Activated T-cell treated with anti-CD3 and anti-CD28 coated beads, Interleukin-2, amount 50 U/mL, for 24 hours (primary cell): ENCODE measurements at places on chromosomes 16 and 17.

DNA sequence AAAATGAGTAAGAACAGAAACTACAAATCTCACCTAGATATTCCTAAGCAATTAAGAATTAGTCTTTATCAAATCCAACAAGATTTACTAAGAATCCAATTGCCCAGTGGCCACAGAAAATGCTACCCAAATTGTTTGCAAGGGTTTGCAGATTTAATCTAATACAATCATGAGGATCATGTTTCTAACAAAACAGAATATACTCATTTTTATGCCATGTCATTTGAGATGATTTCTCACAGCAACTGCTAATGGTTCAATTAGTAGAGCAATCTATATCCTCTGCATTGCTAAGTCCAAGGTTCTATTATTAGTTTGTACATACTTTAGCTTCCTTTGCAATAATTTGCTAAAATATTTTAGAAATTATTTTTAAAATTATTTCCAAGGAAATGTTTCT lies 41.2 kb downstream of the HELZ start:
- H3K36me3 ChIP-seq: peaks cover 61% of the 10 kb centered on the region
- no peak for DNase-seq
- no peak overlapping the region for H3K4me3 ChIP-seq
- H3K4me1 ChIP-seq: peaks cover 16% of the 10 kb centered on the region
- H3K27me3 ChIP-seq: no peaks in the 10 kb centered on the region

DNA sequence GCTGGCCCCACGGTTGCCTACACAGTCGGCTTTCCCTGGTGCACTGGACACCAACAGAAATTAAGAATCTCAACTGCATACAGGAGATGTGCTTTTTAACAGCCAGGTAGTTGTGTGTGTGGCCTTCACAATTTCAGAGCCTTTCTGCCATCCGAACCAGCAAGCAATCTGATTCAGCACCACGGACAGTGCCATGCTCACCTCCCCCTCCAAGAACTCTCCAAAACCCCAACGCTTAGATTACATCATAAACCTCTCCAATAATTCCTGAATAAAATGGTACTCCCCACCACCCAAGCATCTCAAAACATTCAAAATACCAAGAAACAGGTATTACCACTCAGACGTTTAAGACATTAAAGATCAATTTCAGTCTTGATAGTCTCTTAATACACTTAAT lies 31.8 kb downstream of the USP7 start:
- H3K36me3 ChIP-seq: peaks cover 43% of the 10 kb centered on the region
- peak overlapping the region; percentile 7 for H3K27ac ChIP-seq
- peaks cover 78% of the 10 kb centered on the region for H3K4me1 ChIP-seq
- DNase-seq: peak; percentile 57
- H3K27me3 ChIP-seq: no peaks in the 10 kb centered on the region
- H3K4me3 ChIP-seq: no peak overlapping the region

- H3K4me3 ChIP-seq: no peak overlapping the region
- H3K27ac ChIP-seq: no peak overlapping the region
- DNase-seq: no peak
- peaks cover 20% of the 10 kb centered on the region for H3K36me3 ChIP-seq
Observed at GRCh38 chr17:72772331-72772821, 320.1 kb downstream of the SLC39A11 start.

DNA sequence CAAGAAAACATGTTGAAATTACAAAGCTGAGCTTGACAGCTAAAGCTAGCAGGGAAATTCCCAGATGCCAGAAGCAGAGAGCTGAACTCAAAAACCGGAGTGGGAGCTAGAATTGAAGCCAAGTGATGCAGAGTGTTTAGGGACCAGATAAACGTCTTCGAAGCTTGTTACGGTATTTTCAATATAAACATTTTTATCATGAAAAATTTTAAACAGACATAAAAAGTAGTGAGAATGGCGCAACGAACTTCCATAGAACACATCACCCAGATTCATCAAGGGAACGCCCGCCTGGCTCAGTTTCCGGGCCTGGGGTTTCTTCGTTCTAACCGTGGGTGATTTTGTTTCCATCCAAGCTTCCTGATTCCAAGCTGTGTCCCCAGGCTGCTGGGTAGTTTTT lies 18.1 kb downstream of the SPNS2 start:
- no peaks in the 10 kb centered on the region for H3K27me3 ChIP-seq
- H3K27ac ChIP-seq: no peak overlapping the region
- H3K4me3 ChIP-seq: no peak overlapping the region
- no peaks in the 10 kb centered on the region for H3K4me1 ChIP-seq
- DNase-seq: no peak

DNA sequence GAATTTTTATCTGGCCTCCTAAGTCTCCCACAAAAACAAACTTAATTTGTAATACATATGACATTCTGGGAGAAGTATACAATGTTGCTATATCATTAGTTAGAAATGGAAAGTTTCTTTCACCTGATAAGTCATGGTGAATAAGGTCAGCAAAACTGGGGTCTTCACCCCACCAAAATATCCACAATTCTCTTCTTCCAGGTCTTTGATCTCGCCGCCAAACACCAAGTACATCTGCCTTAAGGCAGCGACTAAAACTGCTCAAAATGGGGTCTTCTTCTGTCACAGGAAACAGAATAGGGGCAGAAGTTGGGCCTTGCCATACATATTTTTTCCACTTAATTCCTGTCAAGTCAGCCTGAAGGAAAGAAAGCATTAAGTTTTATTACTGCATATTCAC lies 2.1 kb downstream of the MED13 start:
- peaks cover 51% of the 10 kb centered on the region for H3K4me1 ChIP-seq
- peak overlapping the region; percentile 94 for H3K27ac ChIP-seq
- H3K27me3 ChIP-seq: no peaks in the 10 kb centered on the region
- H3K4me3 ChIP-seq: peak overlapping the region; percentile 88
- peaks cover 64% of the 10 kb centered on the region for H3K36me3 ChIP-seq

GRCh38 chr17:16927641-16928321 lies 44.1 kb downstream of the TNFRSF13B start:
- no peak for DNase-seq
- no peak overlapping the region for H3K27ac ChIP-seq
- H3K4me3 ChIP-seq: no peak overlapping the region
- no peaks in the 10 kb centered on the region for H3K27me3 ChIP-seq
- H3K4me1 ChIP-seq: peaks cover 7% of the 10 kb centered on the region

- peak; percentile 26 for DNase-seq
- peaks cover 17% of the 10 kb centered on the region for H3K4me1 ChIP-seq
- peaks cover 96% of the 10 kb centered on the region for H3K36me3 ChIP-seq
- no peaks in the 10 kb centered on the region for H3K27me3 ChIP-seq
- no peak overlapping the region for H3K4me3 ChIP-seq
Observed at GRCh38 chr16:69319826-69320739, 8.9 kb downstream of the VPS4A start.

DNA sequence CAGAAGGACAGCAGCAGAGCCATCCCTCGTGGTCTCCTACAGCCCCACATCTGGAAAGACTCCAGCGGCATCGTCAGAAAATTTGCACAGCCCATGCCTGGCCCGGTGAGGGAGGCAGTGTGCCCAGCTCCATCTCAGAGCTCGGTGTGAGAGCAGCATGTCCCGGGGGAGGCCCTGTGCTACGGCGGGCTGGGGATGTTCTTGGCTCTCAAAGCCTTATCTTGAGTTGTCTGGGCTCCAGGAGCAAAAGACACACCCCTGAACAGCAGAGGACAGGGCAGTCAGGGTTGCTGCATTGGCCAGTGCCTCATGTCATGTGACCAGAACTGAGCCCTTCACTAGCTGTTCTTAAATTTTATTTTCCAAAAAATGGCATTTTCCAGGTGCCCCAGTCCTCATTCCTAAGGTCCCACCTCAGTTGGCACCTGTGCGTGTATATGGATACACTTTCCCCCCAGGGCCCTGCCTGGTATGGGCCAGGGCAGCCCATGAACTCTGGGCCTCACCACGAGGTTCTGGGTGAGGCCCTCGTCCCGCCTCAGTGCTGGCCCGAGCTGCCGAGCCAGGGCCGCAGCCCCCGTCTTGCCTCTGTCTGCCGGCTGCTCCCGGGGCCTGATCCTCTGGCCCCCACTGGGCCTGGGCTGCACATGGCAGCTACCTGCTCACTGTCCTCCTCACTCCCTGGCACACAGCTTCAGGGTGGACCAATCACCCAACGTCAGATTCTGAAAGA lies 3.0 kb downstream of the NUDT16L1 start:
- peak overlapping the region; percentile 84 for H3K27ac ChIP-seq
- DNase-seq: no peak
- peaks cover 59% of the 10 kb centered on the region for H3K36me3 ChIP-seq
- H3K4me1 ChIP-seq: peaks cover 38% of the 10 kb centered on the region
- H3K27me3 ChIP-seq: no peaks in the 10 kb centered on the region

DNA sequence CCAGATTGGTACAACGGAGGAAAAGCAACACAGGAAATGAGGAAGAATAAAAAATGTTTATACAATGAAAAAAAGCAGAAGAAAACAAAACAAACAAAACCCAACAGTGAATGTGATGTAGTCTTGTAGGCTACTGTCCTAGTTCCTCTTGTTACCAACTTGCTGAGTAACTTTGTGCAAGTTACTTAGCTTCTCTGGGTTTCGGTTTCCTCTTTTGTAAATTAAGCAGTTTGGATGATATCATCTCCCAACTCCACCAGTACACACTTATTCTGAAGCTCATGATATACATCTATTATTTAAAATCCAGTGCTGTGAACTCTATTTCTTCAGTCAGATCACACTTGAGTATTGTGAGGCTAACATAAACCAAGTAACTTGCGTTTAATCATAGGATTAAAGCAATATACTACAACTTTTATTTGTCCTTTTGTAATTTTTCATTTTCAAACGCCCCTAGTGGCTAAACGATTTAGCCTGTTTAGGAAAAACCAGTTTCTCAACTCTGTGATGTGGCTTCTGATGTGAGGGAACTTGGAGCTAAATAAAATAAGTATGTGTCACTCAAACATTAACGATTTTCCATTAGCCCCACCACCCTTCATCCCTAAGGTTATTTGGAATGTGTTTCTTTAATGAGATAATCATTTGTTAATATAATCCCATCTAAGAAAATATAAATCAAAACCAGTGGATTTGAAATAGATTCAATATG lies 1.4 kb upstream of the UNK start:
- H3K36me3 ChIP-seq: peaks cover 37% of the 10 kb centered on the region
- no peak for DNase-seq
- no peaks in the 10 kb centered on the region for H3K27me3 ChIP-seq
- peak overlapping the region; percentile 99 for H3K27ac ChIP-seq

- peaks cover 2% of the 10 kb centered on the region for H3K4me1 ChIP-seq
- no peak overlapping the region for H3K27ac ChIP-seq
- H3K36me3 ChIP-seq: no peaks in the 10 kb centered on the region
- H3K27me3 ChIP-seq: no peaks in the 10 kb centered on the region
- no peak for DNase-seq
Observed at GRCh38 chr17:10087355-10087754, 111.1 kb downstream of the GAS7 start.

DNA sequence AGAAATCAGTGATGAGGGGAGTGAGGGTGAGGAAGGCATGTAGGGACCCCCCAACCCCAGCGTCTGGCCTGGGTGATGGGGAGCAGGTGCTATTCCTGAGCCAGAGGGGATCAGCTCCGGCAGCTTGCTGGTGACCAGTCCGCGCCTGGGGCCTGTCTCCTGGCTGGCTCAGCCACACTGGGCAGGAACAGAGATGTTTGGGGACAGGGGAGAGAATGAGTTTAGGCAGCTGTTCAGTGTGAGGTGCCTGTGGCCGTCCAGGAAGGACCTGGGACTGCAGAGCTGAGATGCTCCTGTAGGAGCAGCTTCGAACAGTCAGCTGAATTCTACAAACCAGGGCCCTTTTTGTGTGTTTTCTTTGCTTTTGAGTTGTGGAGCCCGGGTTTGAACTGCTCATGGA lies 23.2 kb upstream of the SPNS2 start:
- no peaks in the 10 kb centered on the region for H3K36me3 ChIP-seq
- peaks cover 4% of the 10 kb centered on the region for H3K4me1 ChIP-seq
- no peak overlapping the region for H3K4me3 ChIP-seq
- H3K27ac ChIP-seq: no peak overlapping the region
- no peaks in the 10 kb centered on the region for H3K27me3 ChIP-seq
- DNase-seq: no peak

DNA sequence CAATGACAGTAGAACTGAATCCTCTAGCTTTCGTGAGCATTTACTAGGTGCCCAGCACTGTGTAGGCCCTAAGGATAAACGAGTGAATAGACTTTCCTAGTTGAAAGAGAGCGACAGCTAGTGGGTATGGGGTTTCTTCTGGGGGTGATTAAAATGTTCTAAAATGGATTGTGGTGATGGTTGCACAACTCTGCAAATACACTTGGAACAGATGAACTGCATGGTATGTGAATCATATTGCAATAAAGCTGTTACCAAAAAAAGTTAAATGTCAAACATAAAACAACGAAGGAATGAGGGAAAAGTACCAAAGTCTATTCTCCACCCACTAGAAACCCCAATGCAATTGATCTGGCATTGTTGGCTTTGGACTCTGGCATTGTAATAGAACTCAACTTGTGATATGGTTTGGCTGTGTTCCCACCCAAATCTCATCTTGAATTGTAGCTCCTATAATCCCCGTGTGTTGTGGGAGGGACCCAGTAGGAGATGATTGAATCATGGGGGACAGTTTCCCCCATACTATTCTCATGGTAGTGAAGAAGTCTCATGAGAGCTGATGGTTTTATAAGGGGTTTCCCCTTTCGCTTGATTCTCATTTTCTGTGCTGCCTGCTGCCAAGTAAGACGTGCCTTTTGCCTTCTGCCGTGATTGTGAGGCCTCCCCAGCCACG lies 70.5 kb downstream of the MARF1 start:
- peaks cover 42% of the 10 kb centered on the region for H3K4me1 ChIP-seq
- H3K27ac ChIP-seq: peak overlapping the region; percentile 88
- H3K36me3 ChIP-seq: peaks cover 36% of the 10 kb centered on the region
- peak overlapping the region; percentile 38 for H3K4me3 ChIP-seq

DNA sequence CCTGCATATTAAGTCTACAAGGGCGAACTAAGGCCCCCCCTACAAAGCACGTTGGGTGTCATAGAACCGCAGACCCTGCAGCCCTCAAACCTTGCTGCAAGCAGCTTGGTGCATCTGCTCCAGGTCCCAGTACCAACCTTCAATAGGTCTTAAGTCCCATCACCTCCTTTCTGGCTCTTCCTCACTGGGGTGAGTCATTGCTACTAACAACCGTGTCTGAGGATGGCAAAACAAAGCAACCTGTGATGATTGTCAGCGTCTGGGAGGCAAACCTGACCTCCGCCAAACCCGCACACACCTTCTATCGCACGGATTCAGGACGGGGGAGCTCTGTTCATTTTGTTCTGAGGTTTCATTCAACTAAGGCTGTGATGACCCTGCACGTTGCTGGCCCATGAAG lies 138.9 kb downstream of the SLC39A11 start:
- no peaks in the 10 kb centered on the region for H3K36me3 ChIP-seq
- H3K4me3 ChIP-seq: no peak overlapping the region
- no peaks in the 10 kb centered on the region for H3K27me3 ChIP-seq
- H3K27ac ChIP-seq: no peak overlapping the region

- no peak for DNase-seq
- no peak overlapping the region for H3K4me3 ChIP-seq
- peaks cover 8% of the 10 kb centered on the region for H3K36me3 ChIP-seq
- H3K27ac ChIP-seq: no peak overlapping the region
- H3K27me3 ChIP-seq: no peaks in the 10 kb centered on the region
Observed at GRCh38 chr17:68053231-68054013, 17.9 kb downstream of the KPNA2 start.

DNA sequence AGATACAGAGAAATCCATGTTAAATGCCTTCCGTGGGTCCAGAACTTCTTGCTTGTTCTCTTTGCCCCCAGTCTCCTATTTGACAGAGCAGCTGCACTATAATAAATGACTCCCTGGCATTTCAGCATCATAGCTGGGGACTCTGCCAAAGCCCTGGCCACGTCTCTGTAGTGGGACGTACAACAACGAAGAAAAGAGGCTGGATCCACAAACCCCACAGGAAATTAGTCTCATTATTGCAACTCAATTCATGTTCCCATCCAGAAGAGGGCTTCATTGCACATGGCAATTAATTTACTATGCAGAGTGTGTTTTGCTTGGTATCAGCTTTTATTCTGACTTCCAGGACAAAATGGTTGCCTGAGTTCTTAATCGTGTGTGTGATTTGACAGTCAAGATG lies 121.3 kb downstream of the CDH13 start:
- H3K36me3 ChIP-seq: no peaks in the 10 kb centered on the region
- peaks cover 16% of the 10 kb centered on the region for H3K27me3 ChIP-seq
- H3K27ac ChIP-seq: no peak overlapping the region
- H3K4me1 ChIP-seq: no peaks in the 10 kb centered on the region
